ENCODE measurements at places on chromosomes 4 and X.

DNA sequence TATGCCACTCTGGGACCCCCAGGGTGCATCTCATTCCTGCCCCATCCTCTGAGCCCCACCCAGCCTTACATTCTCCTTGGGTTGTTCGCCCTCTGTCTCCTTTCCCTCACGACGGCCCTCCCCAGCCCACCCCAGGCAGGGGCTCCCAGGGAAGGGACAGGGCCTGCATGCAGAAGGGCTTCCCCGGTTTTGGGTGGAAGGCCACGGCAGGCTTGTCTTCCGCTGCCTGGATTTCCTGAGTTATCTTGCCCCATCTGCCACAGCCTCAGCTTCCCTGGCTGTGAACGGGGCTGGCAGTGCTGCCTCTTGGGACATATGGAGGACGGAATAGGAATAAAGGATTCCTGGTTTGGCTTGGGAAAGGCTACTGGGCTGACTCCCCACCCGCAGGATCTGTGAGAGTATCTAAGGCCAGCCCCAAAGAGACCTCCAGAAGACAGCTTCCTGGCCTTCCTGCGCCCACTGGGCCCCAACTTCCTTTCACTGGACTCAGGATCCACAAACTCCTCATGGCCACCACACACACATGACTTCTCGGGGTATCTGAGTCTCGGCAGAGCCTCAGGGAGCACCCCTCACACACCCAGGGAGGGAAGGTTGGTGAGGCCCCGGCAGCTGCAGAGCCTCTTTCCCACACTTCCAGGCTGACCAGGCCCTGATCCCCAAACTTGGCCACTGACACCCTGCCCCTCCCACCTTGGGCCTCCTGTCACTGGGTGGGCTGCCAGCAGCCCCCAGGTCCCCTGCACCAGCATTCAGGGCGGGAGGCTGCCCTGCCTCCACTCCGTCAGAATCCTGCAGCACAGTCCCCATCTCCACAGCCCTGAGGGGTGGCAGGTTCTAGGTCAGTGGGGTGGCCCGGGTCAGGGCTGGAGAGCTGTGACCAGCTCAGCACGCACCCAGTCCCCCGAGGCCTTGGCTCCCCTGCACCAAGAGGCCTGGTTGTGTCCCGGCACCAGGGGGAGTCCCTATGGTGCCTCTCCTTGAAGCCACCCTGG lies 3.5 kb upstream of the MXD4 start:
- no peak overlapping the region for H3K4me3 ChIP-seq
- peaks cover 2% of the 10 kb centered on the region for H3K27me3 ChIP-seq
- no peaks in the 10 kb centered on the region for H3K36me3 ChIP-seq
- DNase-seq, result no peak
- peaks cover 9% of the 10 kb centered on the region for H3K4me1 ChIP-seq

- H3K4me3 ChIP-seq, result peak overlapping the region; percentile 51
- no peak for DNase-seq
- peaks cover 5% of the 10 kb centered on the region for H3K27me3 ChIP-seq
- peak overlapping the region; percentile 83 for H3K27ac ChIP-seq
Measured at GRCh38 chrX:110414273-110414672, 55.6 kb downstream of the RTL9 start.

GRCh38 chr4:23728393-23728792 lies 161.5 kb downstream of the PPARGC1A start:
- H3K27me3 ChIP-seq, result no peaks in the 10 kb centered on the region
- no peak overlapping the region for H3K4me3 ChIP-seq
- peak; percentile 17 for DNase-seq
- H3K36me3 ChIP-seq, result no peaks in the 10 kb centered on the region
- H3K4me1 ChIP-seq, result no peaks in the 10 kb centered on the region

DNA sequence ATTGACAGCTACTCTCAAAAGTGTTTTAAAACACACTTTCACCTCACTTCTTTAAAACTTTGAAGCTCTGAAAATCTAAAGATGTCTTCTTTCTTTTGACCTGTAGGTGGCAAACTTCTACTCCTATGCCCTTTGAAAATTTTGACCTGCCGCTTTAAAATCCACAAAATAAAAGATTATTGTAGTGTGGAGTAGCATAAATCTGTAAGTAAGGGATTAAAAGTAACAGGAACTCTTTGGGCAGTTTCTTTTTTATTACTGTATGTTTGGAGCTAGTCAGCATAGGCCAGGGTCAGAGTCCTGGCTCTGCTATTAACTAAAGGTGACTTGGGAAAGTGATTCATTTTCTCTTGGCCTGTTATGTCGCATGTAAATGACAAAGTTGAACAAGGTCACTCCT lies 25.5 kb downstream of the BBS12 start:
- peaks cover 76% of the 10 kb centered on the region for H3K4me1 ChIP-seq
- H3K27me3 ChIP-seq, result no peaks in the 10 kb centered on the region
- H3K36me3 ChIP-seq, result no peaks in the 10 kb centered on the region
- peak overlapping the region; percentile 32 for H3K27ac ChIP-seq
- peak; percentile 51 for DNase-seq

DNA sequence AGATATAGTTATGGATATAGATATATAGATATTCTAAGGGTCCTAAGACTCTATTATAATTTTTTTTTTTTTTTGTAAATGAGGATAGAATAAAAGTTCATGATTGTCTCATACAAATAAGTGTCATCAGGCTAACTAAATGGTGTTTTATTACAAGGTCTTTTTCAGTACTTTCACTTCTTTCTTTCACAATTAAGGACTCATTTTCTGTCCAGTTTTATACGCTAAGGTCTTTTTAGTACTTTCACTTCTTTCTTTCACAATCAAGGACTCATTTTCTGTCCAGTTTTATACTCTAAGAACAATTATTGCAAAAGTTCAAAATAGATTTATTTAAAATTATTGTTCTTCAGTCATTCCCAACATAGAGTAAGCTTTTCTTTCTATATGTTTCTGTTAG lies 32.7 kb downstream of the RUFY3 start:
- peaks cover 19% of the 10 kb centered on the region for H3K36me3 ChIP-seq
- no peak overlapping the region for H3K4me3 ChIP-seq
- H3K4me1 ChIP-seq, result peaks cover 31% of the 10 kb centered on the region

DNA sequence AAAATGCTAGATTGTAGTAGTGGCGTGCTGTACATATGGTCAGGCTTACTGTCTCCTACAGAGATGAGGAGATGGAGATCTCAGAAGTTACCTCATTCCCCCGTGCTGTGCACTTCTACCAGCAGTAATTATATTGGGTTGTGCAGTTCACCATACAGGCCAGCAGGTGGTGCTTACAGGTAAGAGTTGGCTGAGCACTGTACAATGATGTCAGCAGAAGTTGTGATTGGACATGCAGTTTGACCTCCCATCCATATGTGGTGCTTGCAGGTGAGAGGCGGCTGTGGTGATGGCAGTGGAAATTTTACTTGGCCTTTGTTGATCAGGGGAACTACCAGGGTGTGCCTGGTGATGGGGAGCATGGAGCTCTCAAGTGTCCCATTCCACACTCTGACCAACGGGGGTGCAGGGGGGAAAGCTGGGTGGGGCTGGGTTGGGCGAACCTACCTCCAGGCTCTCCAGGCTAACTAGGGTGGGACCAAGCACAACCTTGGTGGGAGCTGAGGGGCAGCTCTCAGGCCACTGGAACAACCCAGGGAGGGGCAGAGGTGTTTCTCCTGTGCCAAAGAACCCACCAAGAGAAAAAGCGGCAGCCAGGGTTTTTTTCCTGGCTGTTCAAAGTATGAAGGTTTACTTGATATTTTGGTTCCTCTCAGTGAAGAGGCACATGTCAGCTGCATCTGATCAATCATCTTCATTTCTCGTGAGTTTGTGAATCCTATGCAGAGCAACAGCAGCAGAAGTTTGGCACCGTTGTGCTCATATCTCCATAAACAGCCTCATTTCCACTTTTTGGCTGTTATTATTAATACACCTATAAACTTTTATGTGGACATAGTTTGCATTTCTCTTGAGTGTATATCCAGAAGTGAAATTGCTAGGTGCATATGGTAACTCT lies 73.8 kb upstream of the FREM3 start:
- peaks cover 3% of the 10 kb centered on the region for H3K27me3 ChIP-seq
- no peak overlapping the region for H3K4me3 ChIP-seq
- no peak overlapping the region for H3K27ac ChIP-seq
- H3K4me1 ChIP-seq, result no peaks in the 10 kb centered on the region
- H3K36me3 ChIP-seq, result no peaks in the 10 kb centered on the region
- peak; percentile 66 for DNase-seq

GRCh38 chr4:61770456-61770855 lies 570.3 kb downstream of the ADGRL3 start:
- DNase-seq, result no peak
- no peaks in the 10 kb centered on the region for H3K4me1 ChIP-seq
- no peak overlapping the region for H3K4me3 ChIP-seq
- peaks cover 2% of the 10 kb centered on the region for H3K27me3 ChIP-seq
- no peak overlapping the region for H3K27ac ChIP-seq
- no peaks in the 10 kb centered on the region for H3K36me3 ChIP-seq

DNA sequence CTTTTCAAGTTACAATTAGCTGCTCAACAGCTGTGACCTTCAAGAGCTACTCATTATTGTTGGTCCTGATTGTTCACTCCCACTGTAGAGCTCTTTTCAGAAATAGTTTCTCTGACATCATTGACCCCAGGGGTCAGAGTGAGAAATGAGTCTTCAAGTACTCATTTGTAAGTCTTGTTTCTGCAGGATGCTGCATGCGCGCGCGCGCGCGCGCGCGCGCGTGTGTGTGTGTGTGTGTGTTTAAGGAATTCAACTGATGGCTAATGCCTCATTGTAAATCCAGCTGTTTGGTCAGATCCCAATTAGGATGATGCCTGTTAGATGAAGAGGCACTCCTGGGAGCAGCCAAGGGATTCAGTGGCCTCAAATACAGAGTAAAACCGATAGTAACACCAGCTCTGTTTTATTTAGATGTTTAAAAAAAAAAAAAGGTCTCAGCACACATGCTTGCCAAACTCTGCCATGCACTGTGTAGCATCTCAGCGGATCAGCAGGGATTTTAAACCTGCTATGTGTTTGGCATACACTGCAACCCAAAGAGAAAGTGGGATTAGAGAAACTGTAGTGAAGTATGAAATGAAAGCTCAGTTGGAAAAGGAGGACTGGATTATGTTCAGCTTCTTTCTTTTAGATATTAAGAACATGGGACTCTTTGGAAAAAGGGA lies 332.3 kb downstream of the ADGRL3 start:
- H3K27ac ChIP-seq, result no peak overlapping the region
- H3K27me3 ChIP-seq, result no peaks in the 10 kb centered on the region
- no peaks in the 10 kb centered on the region for H3K4me1 ChIP-seq
- H3K36me3 ChIP-seq, result no peaks in the 10 kb centered on the region
- DNase-seq, result no peak
- no peak overlapping the region for H3K4me3 ChIP-seq

- H3K27me3 ChIP-seq, result no peaks in the 10 kb centered on the region
- H3K27ac ChIP-seq, result no peak overlapping the region
- no peaks in the 10 kb centered on the region for H3K36me3 ChIP-seq
- no peaks in the 10 kb centered on the region for H3K4me1 ChIP-seq
- no peak overlapping the region for H3K4me3 ChIP-seq
- no peak for DNase-seq
Measured at GRCh38 chr4:160091631-160092030, 988.8 kb downstream of the RAPGEF2 start.

DNA sequence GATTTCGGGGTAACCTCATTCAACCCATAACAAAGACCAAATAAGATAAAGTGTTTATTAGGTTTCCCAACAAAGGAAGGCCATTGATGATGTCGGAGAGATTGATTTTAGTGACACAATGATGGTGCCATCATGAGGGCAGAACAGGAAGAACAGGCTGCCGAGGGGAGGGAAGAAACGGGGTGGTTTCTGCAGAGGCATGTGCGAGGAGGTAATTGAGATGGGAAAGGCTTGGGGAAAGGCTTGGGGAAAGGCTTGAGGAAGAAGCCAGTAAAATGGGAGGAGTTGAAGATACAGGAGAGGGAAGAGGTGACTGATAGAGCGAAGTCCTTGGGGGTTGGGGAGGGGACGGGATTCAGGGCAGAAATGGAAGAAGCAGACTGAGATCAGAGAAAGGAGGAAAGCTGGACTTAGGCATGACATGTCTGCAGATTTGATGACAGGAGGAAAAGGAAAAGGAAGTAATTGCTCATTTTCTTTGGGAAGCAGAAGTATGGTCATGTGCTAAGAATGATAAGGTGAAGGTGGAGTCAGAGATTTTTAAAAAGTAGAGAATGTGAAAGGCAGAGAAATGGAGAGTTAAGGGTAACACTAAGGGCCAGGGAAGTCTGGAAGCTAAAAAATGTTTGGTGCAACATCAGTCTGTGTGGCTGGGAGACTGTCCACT lies 6.0 kb downstream of the HPSE start:
- peaks cover 20% of the 10 kb centered on the region for H3K27me3 ChIP-seq
- no peaks in the 10 kb centered on the region for H3K36me3 ChIP-seq

DNA sequence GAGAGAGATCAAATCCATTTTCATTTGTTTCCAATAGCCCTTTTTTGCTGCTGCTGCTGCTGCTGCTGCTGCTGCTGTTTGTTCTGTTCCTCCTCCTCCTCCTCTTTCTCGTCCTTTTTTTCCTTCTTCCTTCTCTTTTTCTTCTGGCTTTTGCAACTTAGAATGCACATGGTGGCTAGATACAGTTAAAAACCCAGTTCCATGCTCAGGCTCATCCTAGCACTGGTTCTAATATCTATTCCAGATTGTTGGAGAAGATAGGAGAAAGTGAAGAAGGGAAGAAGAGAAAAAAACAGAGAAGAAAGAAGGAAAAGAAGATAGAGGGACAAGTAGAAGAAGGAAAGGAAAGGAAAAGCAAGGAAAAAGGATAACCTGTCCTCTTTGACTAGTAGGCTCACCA lies 39.7 kb downstream of the VSIG4 start:
- peaks cover 3% of the 10 kb centered on the region for H3K27me3 ChIP-seq
- H3K27ac ChIP-seq, result no peak overlapping the region
- no peaks in the 10 kb centered on the region for H3K36me3 ChIP-seq
- DNase-seq, result no peak

DNA sequence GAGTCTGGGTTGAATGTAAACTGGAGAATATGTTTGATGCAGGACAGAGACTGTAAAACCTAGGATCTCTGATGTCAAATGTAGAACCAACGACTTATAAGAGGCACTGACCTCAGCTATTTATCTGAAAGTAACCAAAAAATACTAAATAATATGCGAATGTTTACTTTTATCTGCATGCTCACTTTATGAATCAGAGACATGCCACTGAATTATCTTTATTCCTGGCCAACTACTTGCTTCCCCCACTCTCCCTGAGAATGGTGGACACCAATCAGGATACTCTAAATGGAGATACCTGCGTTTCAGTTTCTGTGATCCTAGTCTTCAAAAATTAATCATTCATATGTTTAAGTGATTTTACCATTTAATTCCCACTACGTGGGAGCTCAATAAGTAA lies 1038.4 kb upstream of the PABPC4L start:
- no peak overlapping the region for H3K4me3 ChIP-seq
- peak; percentile 6 for DNase-seq
- H3K27me3 ChIP-seq, result no peaks in the 10 kb centered on the region
- H3K27ac ChIP-seq, result no peak overlapping the region
- H3K4me1 ChIP-seq, result peaks cover 50% of the 10 kb centered on the region

DNA sequence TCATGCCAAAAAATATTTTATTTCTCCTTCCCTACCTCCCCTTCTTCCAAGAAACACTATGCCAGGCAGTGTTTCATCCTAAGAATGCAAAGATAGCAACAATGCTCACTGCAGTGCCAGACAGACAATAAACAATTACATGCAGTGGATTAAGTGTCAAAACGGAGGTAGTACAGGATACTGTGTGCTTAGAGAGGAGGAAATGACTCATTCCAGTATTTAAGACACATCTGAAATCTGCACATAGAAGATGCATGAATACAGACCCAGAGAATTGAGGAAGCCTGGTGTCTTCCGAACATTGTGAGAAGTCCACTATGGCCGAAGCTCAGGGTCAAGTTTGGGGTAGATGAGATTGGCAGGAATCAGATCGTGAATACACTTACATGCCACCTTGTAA lies 326.4 kb downstream of the PPP3CA start:
- peak overlapping the region; percentile 53 for H3K4me3 ChIP-seq
- peak; percentile 52 for DNase-seq
- H3K4me1 ChIP-seq, result peaks cover 42% of the 10 kb centered on the region
- H3K27me3 ChIP-seq, result no peaks in the 10 kb centered on the region
